ENCODE measurements at places on chromosomes 2 and 18. TPM values are rescaled to one million over a fixed set of nuclear protein-coding genes. Genes with fewer than 3 reads are reported as not detected.

The TGFA gene
- 12.6 TPM for total RNA-seq

The REEP1 gene
- 0.39 TPM for total RNA-seq

The ANKRD30B gene
- total RNA-seq = 11.2 TPM

The ZBTB7C gene
- 68.4 TPM for total RNA-seq

The C2orf15 gene
- total RNA-seq = not detected

The RIF1 gene
- 41.4 TPM for total RNA-seq

The ASXL3 gene
- total RNA-seq = 5.9 TPM

The KCNG2 gene
- not detected for total RNA-seq

The FAM161A gene
- 8.0 TPM for total RNA-seq

The PROM2 gene
- 3.7 TPM for total RNA-seq

The DES gene
- total RNA-seq = 50.4 TPM

The FAM168B gene
- total RNA-seq = 104 TPM

The SLC14A1 gene
- 0.60 TPM for total RNA-seq

DNA sequence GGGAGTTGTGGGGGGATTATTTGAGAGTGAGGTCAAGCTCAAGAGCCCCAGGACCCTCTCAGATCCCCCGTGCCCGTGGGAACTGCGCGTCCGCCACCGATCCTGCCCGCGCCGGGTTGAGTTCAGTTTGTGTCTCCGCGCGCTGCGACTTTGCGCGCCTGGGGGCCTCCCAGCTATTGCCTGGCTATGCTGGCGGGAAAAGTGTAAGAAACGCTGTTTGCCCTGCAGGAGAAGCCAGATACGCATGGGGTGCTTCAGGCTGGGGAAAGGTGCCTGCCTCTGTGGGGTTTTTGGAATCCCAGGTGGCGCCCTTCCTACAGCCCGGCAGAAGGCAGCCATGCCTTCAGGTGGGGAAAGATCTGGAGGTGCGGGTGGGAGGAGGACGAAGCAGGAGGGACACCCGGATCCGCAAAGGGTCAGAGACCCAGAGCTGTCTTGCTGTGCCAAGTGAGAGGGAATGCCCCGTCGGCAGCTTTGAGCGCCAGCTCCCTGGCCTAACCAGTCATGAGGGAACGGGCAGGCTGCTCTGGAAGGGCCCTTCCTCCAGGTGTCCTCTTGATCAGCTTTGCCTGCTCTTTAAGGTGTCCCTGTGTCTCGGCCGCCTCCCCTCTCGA is 22.5 kb downstream of the TEX44 start:
- no peak for DNase-seq

GRCh38 chr18:70246061-70246466 is 40.6 kb upstream of the RTTN start:
- DNase-seq = no peak

GRCh38 chr2:229492034-229492433 is 220.9 kb upstream of the PID1 start:
- DNase-seq = no peak

DNA sequence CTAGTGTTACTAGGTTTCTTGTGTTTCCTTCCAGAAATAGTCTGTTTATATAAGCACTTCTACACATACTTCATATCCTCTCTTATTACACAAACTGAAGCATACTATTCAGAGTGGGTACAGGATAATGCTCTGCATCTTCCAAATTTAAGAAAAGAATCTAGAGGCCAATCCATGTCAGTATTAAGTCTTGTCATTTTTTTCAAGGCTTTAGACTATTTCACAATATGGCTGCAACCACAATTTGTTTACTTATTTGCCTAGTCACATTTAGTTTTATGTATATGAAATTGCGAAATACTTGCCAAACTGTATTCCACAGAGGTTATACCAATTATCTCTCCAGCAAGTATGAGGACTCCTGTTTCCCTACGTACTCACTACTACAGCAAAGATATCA is 27.9 kb downstream of the IWS1 start:
- no peak for DNase-seq

DNA sequence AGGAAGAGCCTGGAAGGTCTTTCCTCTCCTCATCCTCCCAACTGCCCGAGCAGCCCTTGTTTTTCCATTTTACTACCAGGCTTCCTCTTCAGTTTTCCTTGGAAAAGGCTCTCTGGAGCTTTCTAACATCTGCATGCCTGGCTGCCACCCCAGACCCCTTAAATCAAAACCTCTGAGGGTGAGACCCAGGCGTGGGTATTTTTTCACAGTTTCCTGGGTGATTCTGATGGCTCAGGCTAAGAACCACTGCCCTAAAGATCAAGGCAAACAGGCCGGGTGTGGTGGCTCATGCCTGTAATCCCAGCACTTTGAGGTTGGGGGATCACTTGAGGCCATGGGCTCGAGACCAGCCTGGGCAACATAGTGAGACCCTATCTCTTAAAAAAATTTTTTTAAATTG is 35.4 kb downstream of the EMILIN2 start:
- DNase-seq = no peak

GRCh38 chr2:207970147-207970825 is 55.0 kb downstream of the PLEKHM3 start:
- DNase-seq = no peak

- no peak for DNase-seq
Measured at GRCh38 chr2:180519276-180519675, 461.1 kb upstream of the UBE2E3 start.

GRCh38 chr2:111162718-111163331 is 42.1 kb downstream of the BCL2L11 start:
- no peak for DNase-seq

- DNase-seq = no peak
Measured at GRCh38 chr2:213066443-213066743, 85.0 kb downstream of the IKZF2 start.

- DNase-seq = no peak
Measured at GRCh38 chr2:38887902-38888554, 1.6 kb upstream of the ARHGEF33 start.

GRCh38 chr2:105034170-105034569 is 3.7 kb upstream of the MRPS9 start:
- no peak for DNase-seq

GRCh38 chr2:140338795-140339194 is 1558.6 kb upstream of the NXPH2 start:
- no peak for DNase-seq

DNA sequence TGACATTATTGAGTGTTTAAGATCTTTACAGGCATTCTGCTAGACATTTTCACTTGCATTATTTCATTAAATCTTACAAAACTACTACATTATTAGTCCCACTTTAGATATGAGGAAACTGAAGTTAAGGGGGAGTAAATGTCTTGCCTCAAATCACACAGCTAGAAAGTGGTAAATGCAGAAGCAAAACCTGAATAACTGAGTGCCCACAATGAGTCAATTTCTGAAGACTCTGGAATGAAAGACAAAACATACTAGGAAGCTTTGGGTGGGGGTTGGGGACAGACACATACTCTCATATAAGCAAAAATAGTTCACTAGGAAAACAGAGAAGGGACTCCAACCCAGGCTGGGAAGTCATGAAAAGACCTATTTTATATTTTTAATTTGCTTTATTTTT is 214.4 kb upstream of the LRATD1 start:
- no peak for DNase-seq

GRCh38 chr2:62234755-62235655 is 39.1 kb downstream of the B3GNT2 start:
- no peak for DNase-seq

- DNase-seq = no peak
Measured at GRCh38 chr2:155825876-155826275, 506.6 kb downstream of the NR4A2 start.

DNA sequence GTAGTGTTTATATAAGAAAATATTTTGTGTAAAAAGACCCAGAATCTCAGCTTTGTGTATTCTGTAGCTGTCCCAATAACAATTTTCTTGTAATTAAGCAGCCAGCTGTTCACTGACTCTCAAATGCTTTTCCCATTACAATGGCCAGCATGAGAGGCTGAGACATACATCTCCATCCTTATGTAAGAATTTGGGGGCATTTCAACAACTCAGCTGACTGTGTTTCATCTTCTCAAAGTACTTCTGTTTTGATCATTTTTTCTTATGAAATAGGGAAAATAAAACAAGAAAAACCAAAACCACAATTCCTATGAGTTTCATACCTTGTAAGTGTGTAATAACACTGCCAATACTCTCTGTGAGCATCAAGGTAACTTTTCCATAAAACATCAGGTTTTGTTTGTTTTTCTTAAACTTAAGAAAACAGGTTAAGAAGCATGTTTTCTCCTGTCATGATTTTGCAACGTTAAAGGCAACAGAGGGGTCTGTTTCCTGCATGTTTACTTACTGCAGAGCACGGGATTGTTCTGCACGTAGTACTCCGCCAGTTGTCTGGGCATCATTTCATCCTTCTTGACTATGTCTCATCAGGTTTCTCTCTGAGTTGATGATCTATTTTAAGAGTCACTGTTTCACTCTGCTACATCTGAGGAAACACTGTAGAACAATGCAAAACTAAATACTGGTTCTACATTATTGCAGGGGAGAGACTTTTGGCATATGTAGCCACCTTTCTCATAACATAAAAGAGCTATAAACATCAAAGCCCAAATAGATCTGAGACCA is 62.9 kb upstream of the CYRIA start:
- no peak for DNase-seq

- DNase-seq = no peak
Measured at GRCh38 chr2:213261715-213262114, 22.5 kb upstream of the SPAG16 start.

DNA sequence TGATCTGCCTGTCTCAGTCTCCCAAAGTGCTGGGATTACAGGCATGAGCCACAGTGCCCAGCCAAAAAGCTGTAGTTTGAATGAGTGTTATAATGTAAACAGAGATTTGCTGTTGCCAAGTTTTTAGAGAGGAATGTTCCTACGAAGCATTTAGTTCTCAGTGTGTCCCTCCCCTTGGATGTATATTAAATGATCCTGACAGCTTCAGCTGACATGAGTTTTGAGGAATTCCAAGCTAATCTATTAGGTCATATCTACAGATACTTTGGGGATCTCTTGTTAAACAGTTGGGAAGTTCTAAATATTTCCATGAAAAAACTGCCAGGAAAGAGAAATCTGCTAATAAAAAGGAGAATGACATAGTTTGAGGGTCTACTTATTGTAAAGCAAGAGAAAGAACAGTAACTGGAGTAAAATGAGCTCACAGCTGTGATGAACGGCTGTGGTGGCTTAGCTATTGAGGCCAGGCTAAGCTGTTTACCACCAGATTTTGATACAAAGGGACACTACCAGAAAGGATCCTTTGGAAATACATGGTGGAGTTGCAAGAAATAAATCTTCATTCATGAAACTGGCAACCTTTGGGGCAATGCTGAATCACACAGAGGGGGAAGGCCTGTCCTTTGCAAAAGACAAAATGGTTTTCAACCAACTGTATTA is 2.6 kb upstream of the STON1 start:
- no peak for DNase-seq

DNA sequence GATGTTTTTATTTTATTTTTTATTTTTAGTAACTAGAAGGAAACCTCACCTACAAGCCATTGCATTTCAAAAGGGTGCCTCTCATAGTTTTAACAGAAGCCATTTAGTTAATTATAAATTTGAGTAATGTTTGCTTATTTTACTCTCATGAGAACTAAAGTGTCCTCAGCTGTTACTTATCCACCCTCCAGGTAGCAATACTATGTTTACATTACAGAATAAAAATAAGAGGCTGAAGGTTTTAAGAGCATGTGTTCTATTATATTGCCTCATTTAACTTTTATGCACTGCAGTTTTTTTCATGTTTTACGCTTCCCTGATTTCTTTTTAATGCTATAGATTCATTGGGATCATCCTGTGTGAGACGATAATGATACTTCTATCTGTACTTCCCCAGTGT is 235.5 kb downstream of the THSD7B start:
- DNase-seq = no peak

- DNase-seq = no peak
Measured at GRCh38 chr2:156182132-156182531, 150.4 kb downstream of the NR4A2 start.

GRCh38 chr18:54696616-54697293 is 105.7 kb downstream of the DYNAP start:
- DNase-seq = no peak

GRCh38 chr2:65729246-65729645 is 296.8 kb upstream of the SPRED2 start:
- DNase-seq = no peak

GRCh38 chr18:69622184-69622583 is 221.5 kb downstream of the DOK6 start:
- no peak for DNase-seq

DNA sequence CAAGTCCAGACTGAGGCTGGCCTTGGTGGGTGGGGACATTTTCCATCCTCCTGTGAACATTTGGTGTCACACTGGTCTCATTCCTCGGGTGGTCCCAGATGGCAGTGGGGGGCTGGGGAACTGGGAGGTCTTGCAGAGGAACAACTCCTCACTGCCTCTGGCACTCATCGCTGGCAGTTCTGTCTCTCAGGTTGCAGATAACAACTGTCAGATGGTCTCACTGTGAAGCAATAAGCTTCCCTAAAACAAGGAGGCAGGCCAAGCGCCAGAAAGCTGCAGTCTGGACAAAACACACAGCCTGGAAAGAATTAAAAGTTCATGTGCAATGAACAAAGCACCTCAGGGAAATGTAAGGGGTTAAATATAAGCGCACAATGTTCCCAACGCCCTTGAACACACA is 78.1 kb downstream of the IRS1 start:
- DNase-seq = peak; percentile 26

DNA sequence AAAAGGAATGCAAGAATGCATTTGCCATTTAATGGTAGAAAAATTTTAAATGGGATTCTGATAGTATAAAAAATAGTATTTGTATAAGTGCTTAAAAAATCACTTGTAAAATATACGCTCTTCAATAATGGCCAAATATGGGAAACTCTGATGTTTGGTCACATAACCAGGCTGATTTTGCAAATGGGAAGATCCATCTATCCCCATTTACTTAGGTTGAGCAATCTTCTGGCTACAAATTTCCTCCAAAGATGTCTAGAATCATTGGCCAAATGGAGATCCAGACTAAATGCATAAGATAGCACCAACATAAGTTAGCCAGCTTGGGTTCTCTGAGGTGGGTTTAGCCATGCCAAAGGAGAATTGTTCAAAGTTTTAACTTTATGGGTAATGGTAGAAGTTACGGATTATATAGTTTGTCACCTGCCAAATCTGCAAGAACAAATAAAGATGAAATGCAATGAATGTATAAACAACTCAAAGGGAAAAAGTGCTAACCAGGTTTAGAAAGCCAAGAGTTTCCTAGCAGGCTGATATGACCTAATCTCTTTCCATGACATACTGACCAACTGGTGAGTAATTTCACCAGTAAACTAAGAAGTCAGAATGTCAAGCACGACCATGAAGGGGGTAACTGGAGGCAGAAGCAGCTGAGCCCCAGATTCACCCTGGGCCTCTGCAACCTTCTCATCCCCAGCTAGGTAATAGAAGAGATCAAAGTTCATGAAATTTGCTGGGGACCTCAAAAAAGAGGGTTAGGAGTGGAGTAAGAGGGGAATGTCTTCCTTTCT is 10.0 kb downstream of the RHOB start:
- DNase-seq = no peak

DNA sequence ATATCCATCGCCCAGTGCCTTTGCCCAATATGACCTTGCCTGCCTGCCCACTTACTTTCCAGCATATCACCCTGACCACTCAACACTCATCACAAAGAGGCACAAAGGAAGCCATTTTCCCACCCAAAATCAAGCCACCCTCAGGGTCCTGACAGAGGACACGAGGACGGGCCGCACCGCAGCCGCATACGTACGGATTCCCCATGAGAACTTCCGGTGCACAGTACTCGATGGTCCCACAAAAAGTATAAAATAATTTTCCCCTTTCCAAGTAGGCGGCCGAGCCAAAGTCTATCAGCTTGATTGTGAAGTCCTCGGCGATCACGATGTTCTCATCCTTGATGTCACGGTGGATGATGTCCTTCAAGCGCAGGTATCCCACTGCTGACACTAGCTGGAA is 10.0 kb upstream of the MTERF4 start:
- no peak for DNase-seq
